Stimulated activated CD8-positive, alpha-beta memory T cell treated with anti-CD3 and anti-CD28 coated beads, Interleukin-15, amount 100 ng/mL, for 1 hour (primary cell): ENCODE measurements at places on chromosomes 6 and 20.

GRCh38 chr6:158687506-158687905 is 37.7 kb downstream of the SYTL3 start:
- DNase-seq: no peak

- DNase-seq: no peak
Measured at GRCh38 chr20:63740627-63741353, 1.2 kb downstream of the SLC2A4RG start.

GRCh38 chr20:35626386-35627001 is 10.9 kb downstream of the SPAG4 start:
- DNase-seq: no peak

DNA sequence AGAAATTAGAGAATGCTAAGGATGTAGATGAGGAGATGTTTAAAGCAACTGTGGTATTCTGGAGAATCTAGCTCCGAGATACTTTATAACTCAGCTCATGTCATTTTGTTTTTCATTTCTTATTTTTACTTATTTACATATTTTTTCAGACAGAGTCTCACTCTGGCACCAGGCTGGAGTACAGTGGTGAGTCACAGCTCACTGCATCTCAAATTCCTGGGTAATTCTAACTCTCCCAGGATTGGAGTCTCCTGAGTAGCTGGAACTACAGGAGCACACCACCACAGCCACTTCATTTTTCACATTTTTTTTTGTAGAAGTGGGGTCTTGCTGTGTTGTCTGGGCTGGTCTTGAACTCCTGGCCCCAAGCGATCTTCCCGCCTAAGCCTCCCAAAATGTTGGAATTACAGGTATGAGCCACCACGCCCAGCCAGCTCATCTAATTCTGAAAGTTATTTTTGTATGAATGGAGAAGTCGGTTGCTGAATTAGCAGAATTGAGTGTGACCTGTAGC is 94.3 kb upstream of the FAM8A1 start:
- no peak for DNase-seq

GRCh38 chr20:40579701-40580100 is 109.3 kb downstream of the MAFB start:
- no peak for DNase-seq

DNA sequence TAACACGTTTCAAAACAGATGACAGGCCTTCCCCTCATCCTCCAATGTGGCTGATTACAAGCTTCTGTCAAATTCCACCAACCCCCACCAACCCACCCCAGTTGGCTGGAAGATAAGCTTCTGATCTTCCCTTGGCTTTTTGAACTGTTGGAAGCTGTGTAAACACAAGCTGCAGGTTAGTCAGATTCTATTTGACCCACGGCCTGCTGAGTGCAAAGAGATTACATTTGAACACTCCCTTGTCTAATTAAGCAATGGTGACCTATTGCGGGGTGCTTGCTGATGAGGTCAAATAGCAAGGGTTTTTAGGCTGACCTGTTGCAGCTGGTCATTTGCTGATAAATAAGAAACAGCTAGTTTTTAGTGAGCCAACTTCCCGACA is 379.7 kb downstream of the BMP2 start:
- no peak for DNase-seq

DNA sequence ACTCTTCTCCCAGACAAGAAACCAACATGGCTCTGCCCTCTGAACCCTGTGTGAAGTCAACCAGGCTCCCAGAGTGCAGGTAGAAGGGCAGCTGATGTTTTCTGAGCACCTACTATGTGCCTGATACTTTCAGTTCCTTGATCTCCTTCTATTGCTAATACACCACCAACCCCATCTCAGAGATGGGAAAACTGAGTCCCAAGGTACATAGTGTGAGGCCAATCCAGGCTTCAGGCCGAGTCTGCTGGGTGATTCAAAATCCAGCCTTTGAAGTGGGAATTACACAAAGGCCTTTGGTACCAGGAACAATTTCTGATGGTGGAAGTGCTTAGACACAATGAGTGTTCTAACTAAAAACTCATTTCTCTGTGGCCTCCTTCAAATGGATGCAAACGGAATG is 96.3 kb downstream of the NFATC2 start:
- no peak for DNase-seq

GRCh38 chr20:4797275-4797674 is 75.6 kb downstream of the PRND start:
- no peak for DNase-seq

- DNase-seq: no peak
Measured at GRCh38 chr20:20034486-20034885, 17.3 kb downstream of the NAA20 start.

DNA sequence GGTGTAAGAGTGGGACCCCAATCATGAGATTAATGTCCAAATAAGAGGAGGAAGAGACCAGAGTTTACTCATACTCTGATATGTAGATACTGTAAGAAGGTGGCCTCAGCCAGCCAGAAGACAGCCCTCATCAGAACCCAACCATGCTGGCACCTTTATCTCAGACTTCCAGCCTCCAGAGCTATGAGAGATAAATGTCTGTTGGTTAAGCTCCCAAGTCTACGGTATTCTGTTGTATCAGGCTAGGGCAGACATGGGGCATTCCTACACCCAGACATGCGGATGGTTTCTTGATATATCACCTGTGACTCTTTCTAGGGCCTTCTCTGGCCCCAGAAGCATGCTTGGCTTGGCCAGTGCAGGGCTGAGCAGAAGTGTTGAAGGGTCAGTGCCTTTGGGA is 247.4 kb upstream of the RIN2 start:
- DNase-seq: no peak

DNA sequence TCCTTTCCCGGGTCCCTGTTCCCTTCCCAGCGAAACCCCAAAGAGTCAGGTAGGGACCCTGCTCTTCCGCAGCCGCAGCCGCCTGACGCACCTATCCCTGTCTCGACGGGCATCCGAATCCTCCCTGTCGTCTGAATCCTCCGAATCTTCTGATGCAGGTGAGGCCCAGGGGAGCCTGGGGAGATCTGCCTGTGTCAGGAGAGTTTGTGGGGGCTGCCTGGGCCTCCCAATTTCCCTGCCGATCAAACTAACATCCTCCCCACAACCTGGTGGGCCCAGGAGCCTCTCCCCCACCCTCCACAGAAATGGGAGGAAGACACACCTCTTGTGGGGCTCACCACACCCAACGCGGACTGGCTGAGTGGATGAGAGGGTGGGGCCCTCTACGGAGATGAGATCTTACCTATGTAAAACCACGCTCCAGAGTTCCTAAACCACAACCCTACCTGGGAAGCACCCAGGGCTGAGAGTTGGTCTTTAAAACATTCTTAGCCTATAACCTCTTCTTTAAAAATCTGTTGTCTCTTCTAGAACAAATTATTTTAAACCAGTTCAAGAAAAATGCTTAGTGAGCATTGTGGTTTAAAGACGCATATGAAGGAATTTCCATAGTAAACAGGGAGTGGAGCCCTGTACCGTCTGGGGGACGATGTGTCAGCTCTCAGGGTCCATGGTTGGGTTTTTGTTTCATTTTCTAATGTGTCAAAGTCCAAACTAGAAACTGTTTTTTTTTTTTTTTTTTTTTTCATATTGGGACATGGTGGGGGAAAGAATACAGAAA is 1.7 kb downstream of the CDC25B start:
- no peak for DNase-seq

GRCh38 chr6:140623498-140623897 is 1249.0 kb upstream of the CITED2 start:
- no peak for DNase-seq

- no peak for DNase-seq
Measured at GRCh38 chr6:160104821-160105517, 16.6 kb upstream of the SLC22A1 start.

DNA sequence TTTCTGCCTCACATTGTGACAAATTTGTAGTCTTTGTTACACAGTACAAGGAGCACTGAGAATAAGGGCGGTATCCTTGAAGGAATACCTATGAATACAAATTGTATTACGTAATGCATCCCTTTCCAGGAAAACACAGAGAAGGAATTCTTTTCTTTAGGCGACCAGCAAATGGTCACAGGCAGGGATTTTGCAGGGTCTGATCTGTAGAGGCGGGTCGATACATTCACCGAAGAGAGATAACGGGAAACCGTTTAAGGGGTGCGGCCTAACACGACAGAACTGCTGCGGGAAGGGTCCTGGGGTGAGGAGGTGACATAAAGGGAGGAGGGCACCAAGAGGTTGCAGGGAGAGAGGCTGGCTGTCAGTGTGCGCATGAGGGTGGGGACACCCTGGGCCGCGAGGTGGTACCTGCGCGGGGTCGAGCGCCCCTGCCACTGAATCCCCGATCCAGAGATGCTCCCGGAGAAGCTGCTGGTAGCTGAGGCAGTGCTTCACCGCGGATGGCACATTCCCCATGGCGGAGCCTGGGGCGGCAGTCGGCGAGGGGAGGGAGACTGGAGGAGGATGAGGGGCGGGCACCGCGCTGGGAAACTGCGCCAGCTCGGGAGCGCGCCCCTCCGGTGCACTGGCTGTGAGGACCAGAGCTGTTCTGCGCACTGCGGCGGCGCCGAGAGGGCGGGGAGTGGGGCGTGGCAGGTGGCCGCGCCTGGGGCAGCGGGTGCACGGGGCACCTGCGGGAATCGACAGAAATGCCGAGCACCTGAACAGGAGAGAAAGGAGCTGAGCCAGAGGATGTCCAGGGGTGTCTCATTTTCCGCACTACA is at the start of gene HMGCLL1:
Gene HMGCLL1, minus strand, starts transcription at position 656 of the 827 bp plus-strand sequence. Its CDS starts 137 bp downstream, at position 519.
- no peak for DNase-seq

DNA sequence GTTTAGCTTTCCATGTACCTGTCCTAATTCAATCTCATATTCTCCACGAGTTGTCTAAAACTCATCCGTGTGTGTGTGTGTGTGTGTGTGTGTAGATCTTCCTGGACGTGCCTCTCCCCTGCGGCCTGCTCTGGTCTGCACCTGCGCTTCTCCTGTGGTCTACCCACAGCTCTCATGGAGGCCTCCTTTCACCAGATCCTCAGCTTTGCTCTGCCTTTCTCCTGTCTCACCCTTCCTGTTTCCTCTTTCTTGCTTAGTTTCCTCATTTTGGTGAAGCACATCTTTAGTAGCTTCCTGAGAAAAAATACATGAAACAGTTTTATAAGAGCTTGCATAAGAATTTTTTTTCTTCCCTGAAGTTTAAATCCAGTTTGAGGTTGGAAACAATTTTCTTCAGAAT is 18.1 kb downstream of the SLX4IP start:
- no peak for DNase-seq

DNA sequence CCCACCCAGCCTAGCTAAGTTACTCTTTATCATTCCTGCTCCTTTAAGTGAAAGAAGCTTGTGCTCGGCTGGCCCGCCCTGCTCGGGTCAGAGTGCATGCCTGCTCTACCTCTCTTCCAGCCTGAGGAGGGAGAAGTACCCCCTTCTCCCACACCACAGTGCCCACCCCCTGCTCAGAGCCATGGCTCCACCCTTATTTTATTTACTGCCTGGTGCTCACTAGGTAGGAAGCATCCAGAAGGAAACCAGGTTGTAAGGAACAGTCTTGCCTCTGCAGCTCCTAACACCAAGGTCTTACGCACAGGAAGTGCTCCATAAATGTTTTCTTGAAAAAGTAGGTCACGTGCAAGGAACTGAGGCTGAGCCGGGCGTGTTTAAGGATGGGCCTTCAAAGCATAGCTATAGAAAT is 105.7 kb upstream of the SNX9 start:
- DNase-seq: no peak

DNA sequence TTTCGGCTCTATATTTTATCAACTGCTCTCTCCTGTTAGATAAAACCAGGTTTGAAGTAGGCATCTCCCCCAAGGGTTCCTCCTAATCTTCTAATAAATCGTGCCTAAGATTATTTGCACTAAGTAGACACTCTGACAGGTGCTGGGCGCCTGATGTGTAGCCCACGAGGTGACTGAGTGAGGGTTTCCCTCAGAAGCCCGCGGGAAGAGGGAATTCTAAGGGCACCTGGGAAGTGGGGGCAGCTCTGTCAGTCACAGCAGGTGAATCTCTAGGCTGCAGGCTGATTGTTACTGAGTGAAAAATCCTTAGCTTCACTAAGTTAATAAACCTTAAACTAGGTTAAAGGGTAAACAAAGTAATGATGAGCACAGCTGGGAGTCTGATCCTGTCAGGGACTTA is 68.2 kb downstream of the PXDC1 start:
- DNase-seq: no peak

GRCh38 chr20:38195521-38195920 is 30.5 kb upstream of the TGM2 start:
- no peak for DNase-seq

- no peak for DNase-seq
Measured at GRCh38 chr6:12291071-12291838, 1.1 kb downstream of the EDN1 start.

DNA sequence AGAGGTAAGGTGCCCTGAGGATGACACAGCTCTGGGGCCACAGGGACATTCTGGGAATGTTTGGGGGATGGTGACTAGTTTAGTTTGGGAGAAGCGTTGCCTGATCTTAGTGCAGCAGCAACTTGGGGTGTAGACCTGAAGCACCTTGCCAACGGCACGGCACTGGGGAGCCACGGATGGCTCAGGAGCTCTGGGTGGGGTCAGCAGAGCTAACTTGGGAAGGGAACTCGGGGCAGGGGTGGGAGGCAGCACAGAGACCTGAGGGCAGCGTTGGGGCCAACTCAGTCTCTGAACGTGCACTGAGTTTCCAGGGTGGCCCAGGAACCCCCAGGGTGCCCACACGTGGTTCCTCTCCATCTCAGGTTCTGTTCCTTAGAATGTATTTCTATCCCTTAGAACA is 14.9 kb downstream of the THBS2 start:
- DNase-seq: no peak

- no peak for DNase-seq
Measured at GRCh38 chr6:17001188-17001587, 100.7 kb upstream of the STMND1 start.

GRCh38 chr6:135514706-135515105 is 17.2 kb upstream of the AHI1 start:
- no peak for DNase-seq

DNA sequence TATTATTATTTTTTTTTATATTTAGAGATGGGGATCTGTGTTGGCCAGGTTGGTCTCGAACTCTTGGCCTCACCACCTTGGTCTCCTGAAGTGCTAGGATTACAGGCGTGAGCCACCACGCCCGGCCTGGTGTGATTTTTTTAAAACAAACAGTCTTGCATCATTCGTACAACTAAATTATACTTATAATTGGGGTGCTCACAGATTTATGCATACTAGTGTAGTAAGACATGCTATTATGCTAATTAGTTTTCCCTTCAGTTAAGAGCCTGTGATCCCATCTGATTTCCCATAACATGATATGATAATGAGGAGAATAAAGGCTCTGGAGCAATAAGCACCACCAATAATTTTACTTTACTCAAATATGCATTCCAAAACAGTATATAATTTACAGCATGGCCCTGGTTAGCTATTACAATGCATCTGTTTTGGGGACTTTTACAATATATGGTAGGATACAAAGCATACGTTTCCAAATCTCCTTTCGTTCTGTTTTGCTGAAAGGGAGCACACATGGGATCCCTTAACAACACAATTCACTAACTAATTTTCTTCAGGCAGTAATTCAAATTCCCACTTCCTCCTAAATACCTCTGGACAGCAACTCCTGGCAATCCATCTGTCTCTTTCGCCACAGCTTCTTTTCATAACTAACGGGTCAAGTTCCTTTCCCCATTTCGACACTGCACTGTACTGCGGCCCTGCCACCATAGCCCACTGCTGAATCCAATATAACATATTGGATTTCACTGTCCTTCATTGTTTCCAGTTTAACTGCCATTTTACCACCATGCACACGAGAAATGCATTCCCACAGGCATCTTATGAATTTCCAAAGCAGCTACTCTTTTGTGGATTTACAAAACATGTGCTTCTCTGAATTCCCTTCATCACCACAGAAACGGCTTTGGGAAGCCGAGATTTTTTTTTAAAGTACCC is 1.7 kb downstream of the NUDT3 start:
- DNase-seq: no peak
